ENCODE measurements at places on chromosomes 5 and 9. TPM values are rescaled to one million over a fixed set of nuclear protein-coding genes. Genes with fewer than 3 reads are reported as not detected.

The ALDH1A1 gene
- 212 TPM for total RNA-seq

The CDKN2A gene
- total RNA-seq = 5.1 TPM

The HMMR gene
- 1.6 TPM for total RNA-seq

The PDLIM4 gene
- 7.4 TPM for total RNA-seq

The NEURL1B gene
- total RNA-seq = 25.0 TPM

The IL9 gene
- not detected for total RNA-seq

The NEUROG1 gene
- total RNA-seq = not detected

The TRIM7 gene
- 4.9 TPM for total RNA-seq

The FRMD3 gene
- total RNA-seq = 10.8 TPM

All from upper lobe of right lung (tissue), 1 donor.